Liver (tissue), 10 donors: ENCODE measurements at places on chromosomes 3 and 15. TPM values are rescaled to one million over a fixed set of nuclear protein-coding genes. Genes with fewer than 3 reads are reported as not detected.

Gene RNU5B-1
- total RNA-seq: not detected

GRCh38 chr3:59821274-59821673 lies 771.4 kb upstream of the CFAP20DC start:
- DNase-seq: no peak

DNA sequence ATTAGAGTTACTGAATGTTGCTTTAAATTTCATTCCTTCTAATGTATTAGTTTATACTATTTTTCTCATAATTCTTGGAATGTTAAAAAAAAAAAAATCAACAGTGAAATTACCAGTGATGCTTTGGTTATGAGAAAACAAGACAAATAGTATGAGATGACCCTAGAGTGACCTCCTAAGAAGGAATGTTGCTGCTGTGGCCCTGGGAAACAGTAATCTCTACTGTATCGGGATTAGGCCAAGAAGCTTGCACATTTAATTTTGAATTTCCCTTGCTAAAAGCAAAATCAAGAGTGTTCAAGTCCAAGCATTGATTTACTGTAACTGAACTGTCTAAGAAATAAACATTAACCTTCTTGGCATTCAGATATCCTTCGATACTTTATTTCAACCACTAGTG lies 18.1 kb downstream of the TOPBP1 start:
- DNase-seq: no peak

DNA sequence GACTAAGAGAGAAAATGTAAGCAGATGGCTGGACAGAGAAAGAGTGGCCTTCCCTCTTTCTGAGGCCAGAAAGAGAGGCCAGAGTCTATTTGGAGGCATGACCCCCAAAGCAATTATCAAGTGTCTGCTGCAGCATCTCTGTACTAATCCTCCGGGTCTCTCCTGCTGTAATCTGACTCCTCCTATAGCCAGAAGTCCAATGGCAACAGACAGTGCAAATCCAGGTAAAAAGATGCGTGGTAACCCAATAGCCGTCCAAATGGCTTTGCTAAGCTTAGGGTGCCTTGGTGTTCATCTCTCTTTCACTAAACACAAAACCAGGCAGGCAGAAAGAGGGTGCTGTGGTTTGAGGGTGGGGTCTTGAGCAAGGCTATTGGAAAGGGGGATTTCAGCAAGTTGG lies 91.6 kb downstream of the ADCY5 start:
- no peak for DNase-seq

- DNase-seq: no peak
These were observed 1024.8 kb downstream of the EPHA3 start for GRCh38 chr3:90132197-90132596.
